ENCODE measurements at places on chromosomes 13 and 19. TPM values are rescaled to one million over a fixed set of nuclear protein-coding genes. Genes with fewer than 3 reads are reported as not detected.

DNA sequence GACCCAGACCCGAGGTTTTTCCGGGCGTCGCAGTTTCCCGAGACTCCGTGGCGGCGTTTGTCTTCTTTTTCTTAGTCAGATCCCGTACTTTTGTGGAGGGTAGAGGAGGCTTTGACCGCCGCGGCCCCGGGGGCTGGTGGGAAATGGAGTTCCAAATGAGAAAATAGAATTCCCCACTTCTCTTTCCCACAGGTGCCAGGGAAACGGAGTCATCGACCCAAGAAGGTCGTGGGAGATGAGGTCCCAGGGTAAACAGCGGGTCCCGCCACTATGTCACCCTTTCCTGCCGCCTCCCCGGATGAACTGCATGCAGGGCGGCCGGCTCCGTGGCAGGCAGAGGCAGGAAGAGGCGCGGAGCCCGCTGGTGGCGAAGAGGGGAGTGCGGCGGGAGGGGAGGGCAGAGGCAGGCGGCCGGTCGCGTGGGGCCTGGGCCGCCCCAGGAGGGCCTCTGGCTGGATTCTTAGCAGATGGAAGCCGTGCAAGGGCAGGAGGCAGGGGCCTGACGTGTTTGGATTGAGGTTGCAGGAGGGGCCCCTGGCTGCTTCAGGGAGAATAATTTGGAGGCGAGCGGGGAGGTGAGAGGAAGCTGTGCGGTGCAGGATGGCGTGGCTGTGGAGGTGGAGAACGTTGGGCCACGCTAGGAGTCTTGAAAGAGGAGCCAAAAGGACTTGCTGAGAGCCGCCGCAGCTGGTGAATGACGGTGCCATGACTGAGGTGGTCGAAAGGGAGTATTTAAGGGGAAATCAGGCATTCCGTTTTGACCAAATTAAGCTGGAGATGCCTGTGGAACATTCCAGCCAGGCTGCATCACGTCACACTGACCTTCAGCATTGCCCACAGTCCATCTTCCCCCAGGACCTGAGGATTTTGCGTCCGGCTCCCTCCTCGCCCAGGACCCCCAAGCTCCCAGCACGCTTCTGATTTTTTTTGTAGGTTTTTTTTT, 11.7 kb downstream of the CYTH2 start:
- no peak for DNase-seq

Gene TSHZ3
- not detected for total RNA-seq

Gene ZNF525
- total RNA-seq, result 3.4 TPM

DNA sequence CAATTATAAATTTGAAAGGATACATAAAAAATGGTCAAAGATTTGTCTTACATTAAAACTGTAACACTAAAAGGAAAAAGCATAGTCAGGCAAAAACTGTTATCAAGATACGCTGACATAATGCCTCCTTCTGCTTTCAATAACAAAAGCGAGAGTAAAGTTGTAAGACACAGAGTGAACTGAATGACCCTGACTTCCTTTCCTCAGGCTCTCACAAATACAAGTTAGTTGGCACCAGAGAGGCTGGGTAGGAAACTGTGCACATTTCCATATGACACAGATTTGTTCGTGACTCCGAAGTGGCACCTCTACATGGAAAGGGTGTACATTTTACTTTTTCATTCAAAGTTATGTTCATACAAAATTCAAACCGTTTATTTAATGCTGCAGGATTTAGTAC, 15.4 kb downstream of the FGF14 start:
- no peak for DNase-seq

- no peak for DNase-seq
Observed at GRCh38 chr19:27796073-27796472, 1416.9 kb downstream of the UQCRFS1 start.

Gene ZNF844
- 0.86 TPM for total RNA-seq

Gene CEACAM4
- total RNA-seq, result not detected

Data from HT-29 (cell line).